NCI-H1048 (cell line): ENCODE measurements at places on chromosomes 3 and 15.
A peak's percentile ranks its signal among the peaks of the same experiment; 100 is the strongest.

GRCh38 chr3:187072102-187072501 is 67.2 kb downstream of the RPL39L start:
- DNase-seq = no peak

- DNase-seq = peak; percentile 4
Observed at GRCh38 chr3:181326637-181327223, 337.2 kb upstream of the DNAJC19 start.

DNA sequence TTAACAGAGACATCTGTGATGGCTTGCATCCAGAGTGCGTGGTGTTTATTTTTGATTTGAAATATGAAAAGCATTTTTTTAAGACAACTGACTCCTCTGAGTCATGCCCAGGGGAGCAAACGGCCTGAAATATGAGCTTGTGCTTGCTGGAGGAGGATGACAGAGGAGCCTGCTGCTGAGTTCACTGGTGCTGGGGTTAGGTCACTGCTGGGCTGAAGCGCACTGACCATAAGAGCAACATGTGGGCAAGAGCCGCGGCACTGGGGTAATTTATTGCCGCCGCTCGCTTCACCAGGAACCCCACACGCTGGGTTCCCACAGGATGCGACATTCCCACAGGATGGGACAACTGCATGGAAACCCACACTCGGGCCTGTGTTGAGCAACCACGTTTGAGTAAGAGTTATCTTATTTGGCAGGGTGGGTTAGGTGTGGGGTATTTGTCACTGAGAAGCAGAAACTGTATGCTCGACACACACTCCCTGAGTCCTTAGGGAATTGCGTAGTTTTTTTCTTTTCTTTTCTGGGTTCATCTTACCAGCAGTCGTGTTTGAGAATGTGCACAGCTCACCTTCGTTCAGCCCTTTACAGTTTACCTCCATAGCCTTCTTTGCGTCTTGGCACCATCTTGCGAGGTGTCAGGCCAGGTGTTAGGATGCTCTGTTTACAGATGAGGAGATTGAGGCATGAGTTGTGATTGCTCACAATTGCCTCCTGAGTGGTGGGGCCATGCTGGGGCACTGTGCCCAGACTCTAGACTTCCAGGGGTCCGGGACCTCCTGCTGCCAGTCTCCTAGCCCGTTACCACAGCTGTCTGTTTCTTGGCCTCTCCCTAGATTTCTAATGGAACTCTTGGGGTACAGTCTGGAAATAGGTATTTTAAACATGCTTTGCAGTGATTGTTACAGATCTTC is 60.4 kb downstream of the SMAD3 start:
- no peak for DNase-seq

DNA sequence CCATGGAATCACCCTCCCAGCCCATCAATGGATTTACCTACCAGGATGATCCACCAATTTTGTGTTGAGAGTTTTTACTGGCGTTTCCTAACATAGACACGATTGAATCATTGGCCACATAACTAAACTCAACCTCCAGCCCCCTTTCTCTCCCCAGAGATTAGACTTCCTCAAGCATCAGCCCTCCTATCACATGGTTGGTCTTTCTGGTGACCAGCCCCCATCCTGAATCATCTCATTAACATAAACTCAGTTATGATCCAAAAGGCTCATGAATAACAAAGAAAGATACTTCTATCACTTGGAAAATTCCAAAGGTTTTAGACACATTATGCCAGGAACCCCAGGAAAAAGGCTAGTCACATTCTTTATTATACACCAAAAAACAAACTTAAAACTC is 21.2 kb downstream of the PRKAR2A start:
- no peak for DNase-seq

DNA sequence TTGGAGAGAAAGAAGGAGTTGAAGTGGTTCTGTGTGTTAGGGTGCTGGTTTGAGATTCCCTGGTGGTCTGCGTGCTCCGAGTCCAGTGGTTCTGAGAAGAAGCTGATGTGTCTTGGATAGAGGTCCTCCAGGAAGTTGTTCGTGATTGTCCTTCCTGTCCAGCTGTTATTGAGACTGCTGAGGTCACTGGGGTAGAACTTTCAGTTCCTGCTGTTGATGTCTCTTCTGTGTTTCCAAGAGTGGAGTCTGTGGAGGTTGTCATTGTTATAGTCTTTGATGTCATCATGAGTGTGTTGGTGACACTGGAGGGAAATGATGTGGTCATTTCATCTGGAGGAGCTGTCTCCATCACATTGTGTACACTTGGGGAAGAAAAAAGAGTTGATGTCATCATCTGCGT is 20.8 kb downstream of the MUC4 start:
- no peak for DNase-seq

- DNase-seq = no peak
Observed at GRCh38 chr15:69518806-69519205, 66.2 kb downstream of the RPLP1 start.

- DNase-seq = peak; percentile 21
Observed at GRCh38 chr15:79004336-79004735, 59.5 kb upstream of the CTSH start.

GRCh38 chr3:71616571-71617021 is 33.1 kb upstream of the FOXP1 start:
- no peak for DNase-seq

GRCh38 chr15:69305204-69305931 is 6.7 kb downstream of the PAQR5 start:
- DNase-seq = no peak

- no peak for DNase-seq
Observed at GRCh38 chr3:177034832-177035475, 162.3 kb downstream of the TBL1XR1 start.

- no peak for DNase-seq
Observed at GRCh38 chr3:98445949-98446406, 17.0 kb upstream of the OR5K1 start.

- DNase-seq = no peak
Observed at GRCh38 chr3:127701280-127701911, 28.6 kb downstream of the ABTB1 start.

- DNase-seq = no peak
Observed at GRCh38 chr3:101643861-101644613, 32.9 kb downstream of the ZBTB11 start.

DNA sequence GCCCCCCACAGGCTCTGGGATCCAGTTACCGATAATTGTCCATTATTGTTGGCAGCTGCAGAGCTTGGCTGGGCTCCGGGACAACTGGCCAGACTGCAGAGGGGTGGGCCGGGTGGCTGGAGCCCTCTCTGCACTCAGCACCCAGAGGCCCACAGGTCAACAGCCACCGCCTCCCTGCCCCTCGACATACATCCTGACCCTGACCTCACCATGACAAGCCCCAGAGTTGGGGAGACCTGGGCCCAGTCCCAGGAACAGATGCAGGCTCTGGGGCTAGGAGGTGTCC is 22.4 kb downstream of the PTH1R start:
- DNase-seq = no peak

DNA sequence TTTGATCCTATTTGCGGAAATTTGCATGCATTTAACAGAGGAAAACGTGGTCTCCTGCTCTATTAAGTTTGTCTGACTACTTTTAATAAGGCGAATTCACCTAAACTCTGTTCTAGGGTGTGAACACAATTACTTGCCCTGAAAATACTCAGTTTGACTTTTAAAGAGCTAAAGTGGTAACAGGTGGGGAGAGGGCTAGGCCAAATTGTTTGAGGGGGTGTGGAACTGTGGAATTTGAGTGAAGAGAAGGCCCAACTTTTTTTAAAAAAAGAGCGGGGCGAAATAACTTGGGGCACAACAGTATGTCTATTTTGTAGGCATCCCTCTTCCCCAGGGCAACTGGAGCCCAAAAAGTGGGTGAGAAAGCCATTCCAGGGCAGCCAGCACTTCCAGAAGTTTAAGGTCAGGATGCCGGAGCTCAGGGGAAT is 580 bp upstream of the FXR1 start:
- no peak for DNase-seq

DNA sequence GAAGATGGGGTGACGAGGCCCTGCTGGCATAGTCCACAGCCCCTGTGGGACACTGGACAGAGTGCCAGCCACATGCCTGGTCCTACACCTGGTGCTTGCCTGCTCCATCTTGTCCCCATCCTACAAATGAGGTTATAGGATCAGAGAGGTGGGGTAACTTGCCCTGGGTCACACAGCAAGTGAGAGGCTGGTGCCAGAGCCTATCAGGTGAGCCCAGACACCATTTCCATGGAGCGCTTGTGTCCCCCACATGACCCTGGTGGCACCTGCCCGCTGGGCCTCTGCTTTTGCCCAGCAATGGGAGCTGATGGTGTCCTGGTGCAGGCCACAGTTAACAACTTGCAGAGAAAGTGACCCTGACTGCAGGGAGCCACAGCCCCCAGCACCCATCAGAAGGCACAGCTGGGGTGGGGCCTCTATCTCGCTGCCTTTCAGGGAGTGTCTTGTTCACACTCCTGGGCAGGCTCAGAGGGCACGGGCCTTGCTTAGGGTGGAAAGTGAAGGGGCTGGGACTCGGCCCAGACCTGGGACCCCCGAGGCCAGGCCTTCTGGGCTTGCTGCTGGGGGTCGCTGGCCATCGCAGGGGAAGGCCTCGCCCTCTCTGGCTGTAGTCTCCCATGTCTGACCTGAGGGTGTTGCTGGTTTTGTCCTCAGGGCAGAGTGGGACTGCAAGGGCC is 7.2 kb downstream of the PLXNA1 start:
- DNase-seq = no peak
